ENCODE measurements at places on chromosomes 11 and 22. TPM values are rescaled to one million over a fixed set of nuclear protein-coding genes. Genes with fewer than 3 reads are reported as not detected.

DNA sequence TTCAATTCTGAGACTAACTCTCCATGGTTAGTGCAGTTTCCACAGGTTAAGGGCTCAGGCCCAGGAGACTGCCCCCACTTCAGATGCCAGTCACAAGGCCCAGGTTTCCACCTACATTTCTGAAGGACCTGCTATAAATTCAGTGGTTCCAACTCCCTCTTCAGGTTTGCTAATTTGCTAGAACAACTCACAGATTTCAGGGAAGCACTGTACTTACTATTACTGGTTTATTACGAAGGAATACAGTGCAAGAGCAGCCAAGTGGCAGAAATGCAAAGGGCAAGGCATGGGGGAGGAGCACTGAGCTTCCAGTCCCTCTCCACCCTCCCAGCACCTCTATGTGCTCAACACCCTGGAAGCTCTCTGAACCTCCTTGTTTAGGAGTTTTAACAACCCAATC is 39.3 kb upstream of the SPON1 start:
- no peak for DNase-seq

DNA sequence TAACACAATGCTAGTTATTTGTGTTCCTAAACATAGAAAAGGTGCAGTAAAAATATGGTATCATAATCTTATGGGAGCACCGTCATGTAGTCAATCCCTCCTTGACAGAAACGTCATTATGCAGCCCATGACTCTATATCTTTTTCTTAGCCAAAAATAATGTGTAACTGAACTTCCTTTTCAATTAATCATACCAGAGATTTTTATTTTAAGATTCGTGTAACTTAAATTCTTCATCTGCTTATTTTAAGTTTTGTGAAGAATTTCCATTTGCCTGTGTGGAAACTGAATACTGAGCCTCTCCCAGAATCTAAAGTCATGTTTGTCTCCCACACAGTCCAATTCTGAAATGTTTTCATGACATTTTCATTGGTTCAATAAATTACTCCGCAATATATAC is 699.1 kb downstream of the KCNA4 start:
- no peak for DNase-seq

DNA sequence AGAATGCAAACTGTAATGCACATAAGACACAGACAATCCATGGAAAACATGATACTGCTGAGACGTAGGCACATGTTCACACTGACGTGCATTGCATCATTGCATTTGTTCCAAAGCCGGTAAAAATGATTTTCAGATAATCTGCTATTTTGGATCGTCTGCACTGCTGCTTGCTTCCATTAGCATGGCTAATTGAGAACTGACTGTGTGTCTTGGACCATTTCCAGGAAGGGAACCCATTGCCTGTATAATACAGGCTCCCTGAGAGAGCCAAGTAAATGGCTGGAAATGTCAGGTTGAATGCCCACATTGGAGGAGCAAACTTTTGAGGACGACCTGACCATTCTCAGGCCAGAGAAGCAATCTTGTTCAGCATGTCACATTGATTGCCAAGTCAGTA is 304.8 kb downstream of the ST3GAL4 start:
- DNase-seq = no peak

DNA sequence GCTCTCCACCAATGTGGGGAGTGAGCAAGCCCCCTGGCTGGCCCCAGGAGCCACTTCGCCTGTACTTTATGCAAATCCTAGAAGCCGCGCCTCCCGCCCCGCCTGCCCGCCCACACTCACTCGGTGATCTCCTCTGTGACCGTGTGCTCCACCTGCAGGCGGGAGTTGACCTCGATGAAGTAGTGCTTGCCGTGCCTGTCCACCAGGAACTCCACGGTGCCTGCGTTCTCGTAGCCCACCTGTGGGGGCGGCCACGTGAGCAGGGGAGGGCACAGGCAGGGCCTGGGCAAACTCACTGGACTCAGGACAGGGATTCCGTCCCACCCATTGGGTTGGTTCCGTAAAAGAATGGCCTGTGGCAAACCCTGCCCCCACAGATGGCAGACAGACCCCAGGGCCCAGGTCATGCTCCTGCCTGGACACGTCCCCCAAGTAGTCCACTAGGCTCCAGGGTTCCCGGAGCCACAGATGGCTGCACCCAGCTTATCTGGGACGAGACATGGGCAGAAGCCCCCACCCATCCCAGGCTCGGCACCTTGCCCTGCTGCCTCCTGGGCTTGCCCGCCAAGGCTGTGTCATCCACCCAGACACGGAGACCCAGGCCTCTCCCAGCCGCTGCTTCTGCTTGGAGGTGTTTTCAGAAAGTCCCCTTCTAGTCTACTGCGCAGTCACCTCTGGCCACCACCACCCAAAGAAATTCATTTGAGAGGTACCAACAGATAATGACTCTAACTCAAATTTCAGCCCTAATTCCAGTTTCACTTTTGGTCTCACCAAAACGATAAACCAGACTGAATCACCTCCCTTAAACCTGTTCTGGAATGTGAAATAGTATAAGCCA is 12.1 kb downstream of the LRFN4 start:
- no peak for DNase-seq

GRCh38 chr22:27318516-27318915 is 483.0 kb downstream of the MN1 start:
- DNase-seq = no peak

- DNase-seq = no peak
These were observed 116.4 kb downstream of the ARHGAP32 start for GRCh38 chr11:129075757-129076156.

- no peak for DNase-seq
These were observed 6.7 kb downstream of the DDI1 start for GRCh38 chr11:104043142-104043541.

DNA sequence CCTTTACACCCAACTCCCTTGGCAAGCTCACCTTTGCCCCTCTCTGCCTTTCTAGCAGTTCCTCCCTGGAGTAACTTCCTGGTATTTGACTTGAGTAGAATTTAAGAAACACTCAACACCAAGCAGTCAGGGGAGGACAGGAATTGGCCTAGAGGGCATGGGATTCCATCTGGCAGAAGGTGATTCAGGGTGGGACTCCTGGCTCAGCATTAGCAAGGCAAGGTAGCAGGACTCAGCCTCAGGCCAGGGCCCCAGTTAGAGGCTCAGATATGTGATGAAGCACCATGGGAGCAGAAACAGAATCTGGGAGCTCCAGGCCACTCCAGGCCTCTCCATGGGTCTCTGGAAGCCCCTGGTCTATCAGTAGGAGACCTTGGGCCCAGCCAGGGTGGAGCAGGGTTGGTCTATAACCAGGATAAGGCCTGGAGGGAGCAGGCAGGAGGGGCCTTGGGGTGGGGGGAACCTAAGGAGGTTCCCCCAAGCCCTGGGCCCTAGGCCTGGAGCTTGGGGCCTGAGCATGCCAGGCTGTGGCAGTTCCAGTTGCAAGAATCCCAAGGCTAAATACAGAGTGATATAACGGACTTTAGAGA is 148.2 kb downstream of the PARVA start:
- DNase-seq = peak; percentile 55

SLC22A12 gene
- not detected for total RNA-seq

MS4A3 gene
- total RNA-seq = not detected

- DNase-seq = no peak
These were observed 61.6 kb downstream of the SIK2 start for GRCh38 chr11:111663820-111664219.

- no peak for DNase-seq
These were observed 49.9 kb downstream of the BIRC2 start for GRCh38 chr11:102396708-102397563.

DNA sequence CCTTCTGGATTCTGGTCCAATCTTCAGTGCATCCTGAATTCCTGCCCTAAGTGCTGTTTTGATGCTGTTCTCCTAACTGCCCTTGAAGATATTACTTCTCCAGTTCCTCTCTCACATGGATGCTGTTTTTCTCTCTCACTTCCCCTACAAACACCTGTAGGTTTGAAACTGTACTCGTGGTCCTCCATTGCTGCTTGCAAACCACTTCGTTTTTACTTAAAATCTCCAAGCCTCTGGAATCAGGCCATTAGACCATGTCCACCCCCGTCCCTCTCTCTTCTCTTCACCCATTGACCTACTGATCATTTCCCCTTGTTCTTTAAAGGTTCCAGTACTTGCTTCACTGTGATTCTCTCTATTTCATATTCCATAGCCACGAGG is 988.1 kb downstream of the NTM start:
- no peak for DNase-seq

TKFC gene
- 15.2 TPM for total RNA-seq

GRCh38 chr22:50301581-50301991 is 5.9 kb downstream of the PLXNB2 start:
- DNase-seq = no peak

DNA sequence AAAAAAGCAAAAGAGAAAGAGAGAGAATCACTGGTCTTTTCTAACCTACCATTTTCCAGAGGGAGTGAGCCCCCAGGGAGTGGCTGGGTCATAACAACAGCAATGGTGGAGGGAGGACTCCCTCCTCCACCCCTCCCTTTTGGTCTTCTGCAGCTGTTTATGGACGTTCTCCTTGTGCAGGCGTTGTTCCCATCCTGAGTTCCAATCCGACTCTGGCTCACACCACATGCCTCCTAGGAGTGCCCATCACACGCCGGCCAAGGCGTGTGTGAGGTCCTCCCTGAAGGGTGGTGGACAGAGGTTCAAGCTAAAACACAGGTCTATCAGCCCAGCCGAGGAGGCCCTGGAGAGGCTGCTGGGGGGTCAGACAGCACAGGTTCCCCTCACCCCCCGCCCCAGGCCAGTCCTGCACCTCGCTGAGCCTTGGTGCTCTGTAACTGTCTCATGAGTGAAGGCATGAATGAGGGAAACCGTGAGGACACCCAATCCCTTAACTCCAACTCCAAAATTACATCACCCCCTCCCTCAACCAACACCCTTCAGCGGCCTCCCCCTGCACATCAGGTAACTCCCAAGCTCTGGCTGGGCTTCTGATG is 29.4 kb downstream of the IFT27 start:
- no peak for DNase-seq

CYTH4 gene
- 31.7 TPM for total RNA-seq

DNA sequence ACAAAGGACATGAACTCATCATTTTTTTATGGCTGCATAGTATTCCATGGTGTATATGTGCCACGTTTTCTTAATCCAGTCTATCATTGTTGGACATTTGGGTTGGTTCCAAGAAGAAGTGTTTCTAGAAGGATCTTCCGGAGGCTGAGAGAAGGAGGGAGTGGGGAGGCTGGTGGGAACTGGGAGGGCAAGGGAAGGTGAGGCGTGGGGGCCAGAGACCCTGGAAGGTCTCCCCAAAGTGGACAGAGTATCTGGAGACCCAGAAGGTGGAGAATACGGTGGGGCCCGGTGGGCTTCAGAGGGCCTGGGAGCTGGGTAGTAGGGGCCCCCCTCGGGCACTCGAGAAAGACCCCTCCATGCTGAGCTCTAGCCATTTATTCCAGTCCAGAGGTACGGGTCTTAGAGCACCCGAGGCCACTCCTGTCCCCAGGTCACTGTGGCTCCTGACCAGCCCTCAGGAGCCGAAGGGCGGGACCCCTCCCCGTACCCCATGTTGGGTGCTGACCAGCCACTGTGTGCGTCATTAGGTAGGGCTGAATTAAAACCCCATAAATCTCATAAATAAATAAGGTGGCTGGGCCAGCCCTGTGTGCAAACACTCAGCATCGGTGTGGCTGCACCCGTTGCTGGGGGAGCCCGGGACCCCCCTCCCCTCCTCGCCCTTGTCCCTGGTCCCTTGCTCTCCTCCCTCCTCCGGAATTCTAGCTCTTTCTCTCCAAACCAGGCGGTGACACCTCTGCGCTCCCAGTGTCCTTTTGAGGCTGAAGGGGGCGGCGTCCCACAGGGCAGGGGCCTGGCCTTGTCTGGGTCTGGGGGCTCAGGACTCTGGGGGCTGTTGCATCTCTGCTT is 38.8 kb upstream of the MUC5AC start:
- DNase-seq = peak; percentile 68

- no peak for DNase-seq
These were observed 2.3 kb upstream of the TMEM45B start for GRCh38 chr11:129813231-129813791.

SCGB1D2 gene
- not detected for total RNA-seq

- no peak for DNase-seq
These were observed 226.8 kb downstream of the BLID start for GRCh38 chr11:121889186-121889585.

DNA sequence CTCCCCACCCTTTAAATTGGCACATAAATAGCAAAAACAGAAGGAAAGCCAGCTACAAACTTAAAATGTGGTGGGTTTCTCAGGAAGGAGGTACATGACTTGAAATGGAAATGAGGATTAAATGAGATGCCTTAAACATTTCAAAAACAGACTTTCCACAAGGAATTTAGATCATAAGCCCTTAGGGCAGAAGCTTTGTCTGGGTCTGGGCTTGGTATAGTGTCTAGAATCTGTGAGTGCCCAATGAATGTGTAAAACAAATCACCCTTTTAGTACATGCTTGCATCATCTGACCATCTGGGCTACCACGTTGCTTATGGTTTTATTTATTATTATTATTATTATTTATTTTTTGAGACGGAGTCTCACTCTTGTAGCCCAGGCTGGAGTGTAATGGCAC is 37.1 kb upstream of the CREB3L1 start:
- no peak for DNase-seq

SSTR3 gene
- total RNA-seq = not detected

- no peak for DNase-seq
These were observed 31.3 kb upstream of the DRD2 start for GRCh38 chr11:113506461-113506860.

MMP27 gene
- total RNA-seq = 0.14 TPM

ANKRD13D gene
- total RNA-seq = 40.7 TPM

OR51B5 gene
- total RNA-seq = 0.29 TPM

DNA sequence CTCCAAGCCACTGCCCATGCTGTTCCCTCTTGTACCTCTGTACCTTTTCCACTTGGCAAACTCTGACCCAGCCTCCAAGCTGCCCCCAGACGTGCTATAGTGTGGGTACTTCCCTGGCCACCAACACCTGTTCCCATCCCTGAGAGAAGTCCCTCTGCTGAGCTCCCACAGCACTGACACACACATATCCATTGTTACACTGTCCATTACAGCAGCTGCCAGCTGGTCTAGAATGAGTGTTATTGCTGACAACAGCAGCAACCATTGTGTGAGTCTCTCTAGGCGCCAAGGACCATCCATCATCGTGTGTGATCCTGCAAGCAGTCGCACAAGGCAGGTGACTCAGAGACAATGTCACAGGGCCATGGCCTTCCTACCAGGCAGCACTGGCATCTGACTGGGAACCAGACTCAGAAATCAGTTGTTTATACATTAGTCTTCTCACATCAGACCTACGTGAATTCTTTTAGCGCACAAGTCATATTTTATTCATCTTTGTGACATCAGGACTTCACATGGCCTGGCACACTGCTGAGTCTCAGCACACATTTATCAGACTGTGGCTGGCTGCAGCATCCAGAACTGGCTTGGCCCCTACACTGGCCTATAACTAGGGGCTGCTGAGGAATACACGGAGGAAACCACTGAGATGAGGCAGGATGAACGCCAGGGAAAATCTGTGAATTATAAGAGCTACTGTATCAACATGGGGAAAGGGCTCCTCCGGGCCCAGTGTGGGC is 56.4 kb downstream of the SGSM3 start:
- peak; percentile 35 for DNase-seq

- no peak for DNase-seq
These were observed 50.3 kb downstream of the TRIOBP start for GRCh38 chr22:37747080-37747714.
